ENCODE measurements at places on chromosomes 7 and 10.
A peak's percentile ranks its signal among the peaks of the same experiment; 100 is the strongest.

DNA sequence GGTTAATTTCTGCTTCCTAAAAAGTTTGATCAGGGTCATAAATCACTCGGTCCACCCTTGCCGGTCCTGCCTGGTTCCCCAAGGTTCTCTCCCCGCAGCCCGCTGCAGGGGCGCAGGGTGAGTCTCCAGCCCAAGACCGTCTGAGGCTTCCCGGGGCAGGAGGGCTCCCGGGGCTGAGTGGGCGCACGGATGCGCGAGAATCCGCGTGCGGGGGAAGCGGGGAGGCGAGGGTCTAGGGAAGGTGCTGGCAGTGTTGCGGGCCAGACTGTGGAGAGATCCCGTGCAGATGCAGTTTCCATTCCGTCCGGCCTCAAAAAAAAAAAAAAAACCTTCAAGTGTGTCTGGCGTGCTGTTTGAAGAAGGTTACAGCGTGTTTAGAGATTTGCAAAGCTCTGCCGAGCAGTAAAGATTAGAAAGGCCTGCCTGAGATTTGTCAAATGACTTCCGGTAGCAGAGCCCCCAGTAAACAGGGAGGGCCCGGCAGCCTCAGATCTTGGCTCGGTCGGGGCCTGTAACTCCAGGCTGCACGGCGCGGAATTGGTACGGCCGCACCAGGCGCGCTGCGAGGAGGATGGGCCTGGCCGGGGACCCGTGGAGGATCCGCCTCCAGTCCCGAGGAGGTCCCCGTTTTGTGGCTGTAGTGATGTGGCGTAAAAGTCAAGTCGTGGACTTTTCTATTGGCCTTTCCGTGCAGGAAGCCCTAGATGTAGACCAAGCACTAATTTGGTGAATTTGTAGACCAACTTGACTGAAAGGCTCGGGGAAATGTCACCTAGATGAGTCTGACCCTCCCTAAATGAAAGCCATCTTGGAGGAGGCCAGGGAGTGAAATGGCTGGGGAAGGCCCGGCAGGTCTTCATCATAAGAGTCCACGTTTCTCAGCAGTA, 293.2 kb upstream of the NFE2L3 start:
- no peak for DNase-seq

DNA sequence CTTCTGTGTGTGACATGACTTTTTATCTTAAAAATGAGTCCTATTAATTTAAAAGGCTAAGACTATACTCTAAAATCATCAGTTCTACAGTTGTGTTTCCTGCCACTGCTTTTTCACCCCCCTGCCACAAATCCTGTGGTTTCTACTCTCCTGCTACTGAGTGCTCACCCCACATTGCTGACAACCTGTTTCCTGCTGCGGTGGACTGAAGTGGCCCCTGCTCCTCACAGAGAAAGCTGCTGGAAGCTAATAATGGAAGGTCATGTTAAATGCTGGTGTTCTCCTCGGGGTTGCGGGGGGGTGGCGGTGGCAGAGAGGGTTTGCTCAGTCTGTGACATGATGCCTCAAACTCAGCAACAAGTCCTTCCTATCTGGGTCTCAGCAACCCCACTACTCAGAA, 113.2 kb upstream of the INHBA start:
- DNase-seq = no peak

- no peak for DNase-seq
Measured at GRCh38 chr10:128105383-128105782, 20.8 kb downstream of the MKI67 start.

DNA sequence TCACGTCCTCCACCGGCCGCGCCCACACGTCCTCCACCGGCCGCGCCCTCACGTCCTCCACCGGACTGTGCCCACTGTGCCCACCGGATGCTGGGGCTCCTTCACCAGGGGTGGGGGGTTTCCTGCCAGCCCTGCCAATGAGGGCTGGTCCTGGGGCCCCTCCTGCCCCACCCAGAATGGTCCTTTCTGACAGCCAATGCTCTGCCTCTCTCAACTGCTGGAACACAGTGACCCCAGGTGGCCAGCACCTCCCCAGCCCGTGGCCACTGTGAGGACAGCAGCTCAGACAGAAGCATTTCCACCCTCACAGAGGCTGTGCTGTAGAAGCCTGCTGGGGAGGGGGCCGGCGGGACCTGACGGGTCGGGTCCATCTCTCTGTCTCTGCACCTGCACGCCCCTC, 90.1 kb upstream of the DNAAF5 start:
- DNase-seq = peak; percentile 25

DNA sequence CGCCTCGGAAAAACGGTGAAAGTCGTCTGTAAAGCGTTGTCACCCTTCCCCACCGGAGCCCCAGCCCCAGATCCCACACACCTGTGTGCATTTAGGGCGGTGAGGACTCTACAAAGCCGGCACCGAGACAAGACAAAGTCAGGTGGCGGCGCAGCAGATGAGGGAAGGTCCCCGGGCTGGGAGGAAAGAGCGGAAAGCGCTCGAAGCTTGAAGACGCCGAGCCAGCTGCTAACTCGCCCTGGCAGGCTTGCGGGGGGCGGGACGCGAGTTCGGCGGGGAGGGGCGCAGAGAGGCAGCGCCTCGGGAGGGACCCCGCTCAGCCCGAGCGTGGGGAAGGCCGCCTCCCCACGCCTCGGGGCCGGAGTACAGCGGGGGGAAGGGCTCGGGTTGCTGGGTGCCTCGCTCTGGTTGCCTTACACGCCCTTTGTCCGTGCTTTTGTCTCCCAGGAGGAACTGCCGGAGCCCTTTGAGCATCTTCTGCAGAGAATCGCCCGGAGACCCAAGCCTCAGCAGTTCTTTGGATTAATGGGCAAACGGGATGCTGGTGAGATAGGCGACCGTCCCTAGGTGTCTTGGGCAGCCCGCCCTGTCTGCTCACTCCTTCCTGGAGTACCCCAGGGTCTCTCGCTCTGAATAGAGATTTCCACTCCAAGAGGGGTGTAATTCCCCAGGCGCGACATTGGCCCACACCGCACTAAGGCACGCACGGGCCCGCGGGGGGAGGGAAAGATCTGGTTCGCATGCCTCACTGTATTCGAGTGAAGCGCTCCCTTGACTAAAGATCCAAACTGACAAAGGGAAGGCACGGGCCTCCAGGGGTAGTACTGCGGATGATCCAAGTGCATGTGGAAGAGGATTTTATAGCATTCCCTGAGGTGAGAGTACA, 1.6 kb downstream of the TAC1 start:
- DNase-seq = no peak

DNA sequence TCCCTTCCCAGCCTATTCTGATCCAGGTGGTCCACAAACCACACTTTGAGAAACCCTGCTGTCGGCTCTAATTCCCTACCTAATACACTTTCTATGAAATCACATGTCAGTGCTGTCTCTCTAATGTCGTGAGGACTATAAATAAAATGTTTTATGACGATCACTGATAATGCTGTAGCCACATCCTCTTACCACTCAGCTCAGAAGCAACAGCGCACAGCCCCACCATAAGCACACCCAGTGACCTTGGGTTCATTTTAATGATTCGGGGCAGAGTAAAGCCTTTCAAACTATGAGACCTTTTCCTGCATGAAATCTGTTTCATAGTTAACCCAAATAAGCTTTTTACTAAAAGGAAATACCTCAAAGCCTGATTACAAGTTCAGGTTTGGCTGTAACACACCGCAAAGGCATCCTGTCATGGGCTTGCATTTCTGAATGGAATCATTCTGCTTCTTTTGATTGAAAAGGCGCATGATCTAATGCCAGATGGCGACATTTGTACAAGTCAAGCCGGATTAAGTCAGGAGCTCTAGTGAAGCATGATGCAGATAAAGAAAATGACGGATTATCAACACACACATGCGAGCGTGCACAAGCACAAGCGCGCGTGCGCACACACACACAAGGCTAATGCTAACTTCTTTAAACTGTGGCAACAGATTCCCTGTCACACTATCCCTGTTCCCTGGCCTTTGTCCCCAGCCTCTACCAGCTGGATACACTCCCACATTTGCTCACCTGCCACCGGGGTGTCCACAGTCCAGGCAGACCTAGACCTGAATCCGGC, 180.5 kb upstream of the PDE1C start:
- DNase-seq = no peak

GRCh38 chr10:35464825-35465456, 128.6 kb downstream of the CCNY start:
- peak; percentile 22 for DNase-seq

DNA sequence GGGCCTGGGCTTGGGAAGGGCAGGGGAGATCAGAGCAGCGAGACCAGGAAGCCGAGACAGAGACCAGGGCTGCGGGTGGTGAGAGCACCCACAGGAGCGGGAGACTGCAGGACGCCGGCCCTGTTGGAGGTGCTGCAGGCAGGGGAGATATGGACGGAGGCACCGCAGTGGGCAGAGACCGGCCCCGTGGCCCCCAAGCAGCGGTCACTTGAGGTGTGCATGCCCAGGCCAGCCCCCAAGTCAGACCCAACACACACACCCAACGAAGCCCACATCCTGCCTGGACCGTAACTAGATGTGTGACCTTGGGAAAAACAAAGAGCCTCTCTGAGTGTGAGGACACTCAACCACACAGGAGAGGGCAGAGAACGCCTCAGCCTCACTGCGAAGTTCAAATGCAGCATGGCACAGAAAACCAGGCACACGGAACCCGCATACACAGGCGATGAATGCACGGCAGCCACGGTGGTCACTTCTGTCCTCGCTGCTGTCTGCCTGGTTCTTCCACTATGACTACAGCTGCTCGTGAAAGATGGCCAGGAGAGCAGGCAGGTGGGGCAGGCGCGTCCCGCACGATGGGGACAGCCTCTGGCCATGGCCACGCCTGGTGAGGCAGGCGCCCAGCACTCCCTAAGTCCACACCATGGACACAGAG, 214.7 kb downstream of the MAD1L1 start:
- DNase-seq = no peak

GRCh38 chr7:55303220-55303619, 61.9 kb upstream of the LANCL2 start:
- DNase-seq = no peak

GRCh38 chr7:11130012-11130411, 156.3 kb downstream of the PHF14 start:
- no peak for DNase-seq

DNA sequence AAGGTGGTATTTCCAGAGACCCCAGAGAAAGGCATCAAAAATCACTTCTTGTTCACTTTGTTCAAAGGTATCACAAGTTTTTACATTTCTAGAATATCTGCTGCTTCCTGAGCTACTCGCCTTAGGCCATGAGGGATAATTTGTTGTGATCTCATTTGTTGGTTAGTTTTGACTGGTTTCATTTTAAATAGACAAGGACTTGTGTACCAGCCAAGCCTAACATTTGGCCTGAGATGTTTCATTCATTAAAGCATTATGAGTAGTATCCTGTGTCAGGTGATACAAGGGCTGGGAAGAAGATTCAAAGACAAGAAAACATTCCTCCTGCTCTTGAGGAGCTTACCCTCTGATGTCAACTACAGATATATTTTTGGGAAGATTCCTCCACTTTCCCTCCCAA, 170.3 kb upstream of the FAM171A1 start:
- DNase-seq = no peak

DNA sequence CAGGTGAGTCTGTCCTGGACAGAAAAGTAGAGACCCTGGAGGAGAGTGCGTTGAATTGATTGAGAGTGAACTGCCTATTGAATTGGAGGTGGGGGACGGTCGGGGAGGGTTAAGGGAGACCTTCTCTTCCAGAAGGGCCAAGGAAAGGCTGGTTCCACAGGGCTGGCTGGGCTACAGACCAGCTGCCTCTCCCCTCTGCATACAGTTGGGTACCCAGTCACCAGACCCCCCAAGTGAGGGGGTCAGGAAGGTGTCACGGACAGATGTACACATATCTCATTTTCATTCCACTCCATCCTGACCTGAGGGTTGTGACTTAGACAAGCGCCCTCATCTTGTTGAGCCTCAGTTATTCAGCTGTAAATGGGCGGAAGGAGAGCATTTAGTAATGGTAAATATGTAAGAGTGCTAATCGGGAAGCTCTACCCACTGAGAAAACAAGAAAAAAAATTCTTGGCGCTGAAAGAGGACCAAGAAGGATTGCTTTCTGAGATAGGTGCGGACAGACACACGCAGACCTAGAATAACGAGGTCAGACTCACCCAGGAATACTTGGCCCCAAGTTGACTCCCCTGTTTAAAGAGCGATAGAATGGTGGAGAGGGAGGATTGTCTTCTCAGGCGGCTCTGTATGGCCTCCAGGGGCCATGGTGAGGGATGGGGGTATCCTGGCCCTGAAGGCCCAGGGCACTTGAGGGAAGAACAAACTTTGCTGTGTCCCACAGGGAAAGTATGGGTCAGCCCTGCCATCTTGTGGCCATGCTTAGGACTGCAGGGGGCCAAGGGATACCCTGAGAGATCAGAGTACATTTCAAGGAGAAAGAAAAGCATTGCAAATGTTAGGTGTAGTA, 7.2 kb upstream of the MBL2 start:
- DNase-seq = peak; percentile 70

DNA sequence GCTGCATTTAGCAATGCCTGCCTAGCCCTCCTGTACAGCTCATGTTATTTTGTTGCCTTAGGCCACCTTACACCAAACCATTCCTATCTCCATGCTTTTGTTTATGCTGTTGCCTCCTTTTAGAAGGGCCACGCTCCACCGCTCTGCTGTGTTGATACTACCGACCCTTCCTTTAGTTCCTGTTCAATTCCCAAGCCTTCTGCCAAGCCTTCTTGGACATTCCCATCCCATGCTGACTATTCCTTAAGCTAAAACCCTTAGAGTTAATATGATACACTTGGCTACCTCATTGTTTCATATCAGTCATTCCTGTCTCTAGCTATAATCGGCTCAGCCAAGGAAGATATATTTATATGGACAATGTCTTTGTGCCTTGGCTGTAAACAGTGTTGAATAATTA, 705.5 kb downstream of the LRMDA start:
- DNase-seq = no peak

- DNase-seq = no peak
Measured at GRCh38 chr7:43385309-43385680, 197.6 kb upstream of the STK17A start.

DNA sequence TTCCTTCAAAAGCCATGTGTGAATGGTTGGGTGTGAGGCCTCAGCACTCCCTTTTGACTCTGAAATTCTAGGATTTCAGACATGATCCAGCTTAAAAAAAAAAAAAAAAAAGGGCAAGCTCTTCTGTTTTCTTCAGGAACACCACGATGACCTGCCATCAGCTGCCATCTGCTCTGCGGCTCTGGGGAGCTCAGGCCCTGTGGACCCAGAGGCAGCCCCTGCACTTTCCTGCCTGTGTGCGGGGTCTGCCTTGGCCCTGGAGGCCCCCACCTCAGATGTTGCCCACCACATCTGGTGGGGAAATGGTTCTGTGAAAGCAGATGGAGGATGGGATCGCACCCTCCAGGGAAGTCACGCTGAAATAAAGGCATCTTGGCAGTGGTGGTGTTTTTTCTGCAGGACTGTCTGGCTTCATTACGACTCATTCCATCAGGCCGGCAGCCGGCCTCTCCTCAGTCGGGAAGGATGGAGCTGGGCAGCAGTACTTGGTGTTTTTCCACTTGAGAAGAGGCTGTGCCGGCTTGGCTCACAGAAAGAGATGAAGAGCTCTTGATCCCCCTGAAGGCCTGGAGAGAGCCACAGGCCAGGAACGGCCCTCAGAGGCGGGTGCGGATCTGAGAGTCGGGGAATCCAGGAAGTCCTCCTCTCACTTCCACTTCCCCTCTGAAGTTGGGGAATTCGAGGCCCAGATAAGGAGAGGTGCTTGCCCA, 66.1 kb upstream of the AQP1 start:
- peak; percentile 22 for DNase-seq

- DNase-seq = no peak
Measured at GRCh38 chr7:47535704-47536628, 45.9 kb downstream of the TNS3 start.

- DNase-seq = no peak
Measured at GRCh38 chr10:131214521-131215244, 96.8 kb downstream of the TCERG1L start.

- DNase-seq = no peak
Measured at GRCh38 chr7:48337012-48337621, 165.9 kb downstream of the ABCA13 start.

GRCh38 chr7:83038787-83039186, 123.9 kb downstream of the PCLO start:
- DNase-seq = no peak

All from midbrain (tissue), 1 donor.